ENCODE measurements at places on chromosomes 1 and 21.

GRCh38 chr1:19361611-19362147, 49.6 kb downstream of the SLC66A1 start:
- DNase-seq, result no peak

GRCh38 chr1:84619383-84620102, 45.3 kb upstream of the CTBS start:
- DNase-seq, result no peak

DNA sequence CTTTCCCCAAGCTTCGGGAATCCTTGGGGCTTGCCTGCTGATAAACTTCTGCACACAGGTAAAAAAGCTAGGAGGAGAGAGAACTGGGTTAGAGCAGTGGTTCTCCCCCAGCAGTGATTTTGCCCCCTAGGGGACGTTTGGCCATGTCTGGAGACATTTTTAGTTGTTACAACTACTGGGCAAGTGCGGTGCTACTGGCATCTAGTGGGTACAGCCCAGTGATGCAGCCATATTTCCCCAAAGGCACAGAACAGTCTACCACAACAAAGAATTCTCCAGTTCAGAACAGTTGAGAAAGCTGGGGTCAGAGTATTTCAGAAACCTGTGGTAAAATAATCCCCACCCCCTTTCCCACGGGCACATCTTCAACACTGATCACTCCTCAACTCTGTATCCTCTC, 41.3 kb downstream of the LRRC71 start:
- DNase-seq, result peak; percentile 7

DNA sequence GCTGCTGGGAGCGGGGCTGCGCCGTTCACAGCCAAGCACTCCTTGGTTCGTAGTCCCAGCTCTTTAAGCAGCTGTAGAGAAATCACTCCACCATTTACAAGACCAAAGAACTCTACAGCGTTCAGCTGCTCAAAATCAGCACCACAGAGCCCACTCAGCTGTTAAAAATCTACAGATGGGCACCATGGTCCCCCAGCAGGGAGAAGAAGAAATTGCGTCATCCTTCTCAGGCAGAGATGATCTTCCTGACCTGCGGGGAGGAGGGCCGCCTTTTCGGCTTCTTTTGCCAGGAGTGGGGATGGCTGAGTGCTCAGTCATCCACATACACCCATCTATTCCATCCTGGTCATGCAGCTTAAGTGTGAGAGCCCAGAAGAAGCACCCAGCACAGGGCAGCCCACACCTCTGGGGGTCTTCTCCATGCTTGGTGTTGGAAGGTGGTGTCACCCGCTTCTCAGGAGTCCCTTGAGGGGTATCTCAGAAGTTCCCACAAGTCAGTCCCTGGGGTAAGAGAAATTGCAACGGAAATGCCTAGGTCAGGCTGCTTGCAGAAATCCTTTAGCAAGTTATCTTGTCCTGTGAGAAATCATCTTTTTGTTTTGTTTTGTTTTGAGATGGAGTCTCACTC, 163.8 kb downstream of the NPHP4 start:
- DNase-seq, result no peak

DNA sequence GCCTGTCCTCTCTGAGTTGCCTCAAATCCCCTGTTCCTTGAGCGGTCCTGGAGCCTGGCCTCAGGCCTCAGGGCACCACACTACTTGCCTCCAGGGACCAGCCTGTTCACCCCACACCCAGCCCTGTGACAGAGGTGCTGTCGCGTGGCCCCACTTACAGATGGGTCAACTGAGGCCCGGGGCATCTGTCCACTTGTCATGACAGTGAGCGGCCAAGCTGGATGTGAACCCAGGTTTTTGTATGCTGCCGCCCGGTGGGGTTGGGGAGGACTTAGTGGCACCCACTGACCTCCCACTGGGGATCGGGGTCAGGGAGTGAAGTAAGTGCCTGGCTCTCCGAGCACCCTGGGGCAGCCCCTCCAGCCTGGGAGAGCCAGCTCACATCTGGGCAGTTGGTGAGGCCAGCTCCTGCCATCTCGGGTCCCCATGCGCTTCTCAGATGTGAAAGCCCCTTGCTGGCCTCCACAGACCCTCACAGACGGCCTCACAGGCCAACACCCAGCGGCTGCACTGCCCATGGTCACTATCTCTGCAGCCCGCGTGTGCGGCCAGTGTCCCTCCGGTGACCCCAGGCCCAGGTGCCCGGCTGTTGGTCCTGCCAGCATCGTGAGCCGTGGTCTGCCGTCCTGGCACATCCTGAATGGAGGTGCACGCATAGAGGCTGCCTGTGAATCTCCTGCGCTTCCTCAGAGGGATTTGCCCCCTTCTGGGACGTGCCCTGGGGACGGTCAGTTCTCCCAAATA, 9.3 kb upstream of the FAAP20 start:
- DNase-seq, result no peak

- DNase-seq, result no peak
Measured at GRCh38 chr1:25676488-25676887, 59.9 kb downstream of the MAN1C1 start.

Measured in thymus (tissue), 14 donors.